ENCODE measurements at places on chromosomes 2 and 18.

DNA sequence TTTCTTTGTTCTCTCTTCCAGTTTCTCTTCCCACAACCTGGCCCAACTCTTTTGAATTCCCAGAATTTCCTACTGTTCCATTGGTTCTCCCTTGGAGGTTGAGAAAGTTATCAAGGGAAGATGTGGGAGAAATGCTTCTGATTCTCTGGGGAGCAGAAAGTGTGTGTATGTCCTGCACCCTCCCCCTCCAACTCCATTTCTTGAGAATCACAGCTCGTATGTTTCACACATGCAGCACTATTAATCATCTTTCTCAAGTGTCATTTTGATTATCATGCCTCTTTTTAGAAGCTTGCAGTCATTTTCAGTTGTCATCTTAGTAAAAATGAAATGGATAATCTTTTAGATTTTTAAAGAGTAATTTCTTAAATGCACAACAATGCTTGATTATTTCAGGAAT is 296.8 kb upstream of the SLC39A10 start:
- no peak for DNase-seq

DNA sequence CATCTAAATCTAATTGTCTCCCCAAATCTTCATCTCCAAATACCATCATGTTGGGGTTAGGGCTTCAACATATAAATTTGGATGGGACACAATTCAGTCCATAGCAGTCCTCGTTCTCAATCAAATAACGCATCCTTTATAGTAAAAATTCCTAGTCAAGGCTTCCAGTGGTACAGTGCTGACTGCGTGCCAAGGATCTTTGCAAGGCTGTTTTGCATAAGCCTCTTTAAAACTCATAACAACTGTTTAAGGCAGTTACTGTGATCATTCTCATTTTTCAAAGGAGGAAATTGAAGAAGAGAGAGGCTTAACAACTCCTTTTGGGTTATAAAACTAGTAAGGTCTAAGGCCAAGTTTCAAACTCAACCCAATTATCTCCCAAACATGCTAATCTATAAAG is 666.9 kb downstream of the NYAP2 start:
- no peak for DNase-seq

- no peak for DNase-seq
Measured at GRCh38 chr18:4241090-4241617, 214.0 kb downstream of the DLGAP1 start.

DNA sequence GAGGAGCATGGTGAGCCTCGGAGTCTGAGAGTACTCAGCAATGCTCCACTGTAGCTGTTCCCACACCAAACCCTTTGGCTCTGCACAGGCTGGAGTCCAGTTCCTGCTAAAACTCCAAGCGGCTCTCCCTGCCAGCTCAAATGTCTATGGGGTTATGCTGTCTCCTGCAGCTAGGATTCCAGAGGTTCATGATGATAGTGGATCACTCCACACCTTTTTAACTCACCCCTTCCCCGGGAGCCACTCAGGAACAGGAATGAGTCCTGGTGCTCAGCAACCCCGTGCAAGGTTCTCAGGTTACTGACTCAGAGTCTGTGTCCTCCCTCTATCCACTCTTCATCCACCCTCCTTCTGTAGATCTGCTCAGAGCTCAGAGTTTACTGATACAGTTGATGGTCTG is 410.0 kb downstream of the CDH19 start:
- DNase-seq = no peak

GRCh38 chr18:12703664-12704063 is 822 bp downstream of the PSMG2 start:
- peak; percentile 43 for DNase-seq

GRCh38 chr2:134141598-134142340 is 112.1 kb upstream of the MGAT5 start:
- no peak for DNase-seq

DNA sequence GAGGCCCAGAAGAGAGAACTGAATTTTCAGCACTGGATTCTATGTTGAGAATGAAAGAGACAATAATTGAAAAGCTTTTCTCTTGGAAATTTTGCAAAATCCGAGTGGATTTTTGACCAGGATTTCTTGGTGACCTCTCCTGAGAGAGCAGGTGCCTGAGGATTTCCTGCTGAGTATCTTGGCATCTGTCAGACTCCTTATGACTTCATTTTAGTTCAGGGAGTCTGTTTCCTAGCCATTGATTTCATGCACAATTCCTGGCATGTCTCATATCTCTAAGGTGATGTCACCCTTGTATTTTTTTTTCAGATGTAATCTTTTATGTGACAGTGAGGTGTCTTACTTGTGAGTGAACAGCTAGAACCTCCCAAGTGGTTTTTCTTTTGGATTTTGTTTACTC is 195.9 kb downstream of the NEDD4L start:
- DNase-seq = no peak

- no peak for DNase-seq
Measured at GRCh38 chr18:72878561-72878960, 10.8 kb upstream of the NETO1 start.

DNA sequence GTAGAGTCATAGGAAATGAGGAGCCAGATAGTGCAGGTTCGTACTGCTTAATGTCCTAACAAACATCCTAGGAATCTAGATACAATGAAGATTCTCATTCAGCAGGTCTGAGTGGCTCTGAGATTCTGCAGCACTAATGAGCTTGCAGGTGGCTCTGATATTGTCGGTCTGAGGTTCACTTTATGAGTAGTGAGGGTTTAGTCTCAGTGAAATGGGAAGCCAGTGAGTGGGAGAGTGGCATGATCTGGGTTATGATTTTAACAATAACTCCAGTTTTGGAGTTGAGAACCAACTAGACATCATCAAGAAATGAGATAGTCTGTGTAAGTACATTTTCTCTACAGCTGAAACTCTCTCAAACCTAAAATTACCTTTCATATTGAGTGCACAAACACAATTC is 166.8 kb upstream of the SP5 start:
- DNase-seq = no peak

GRCh38 chr2:237547841-237548416 is 18.4 kb upstream of the PRLH start:
- no peak for DNase-seq

DNA sequence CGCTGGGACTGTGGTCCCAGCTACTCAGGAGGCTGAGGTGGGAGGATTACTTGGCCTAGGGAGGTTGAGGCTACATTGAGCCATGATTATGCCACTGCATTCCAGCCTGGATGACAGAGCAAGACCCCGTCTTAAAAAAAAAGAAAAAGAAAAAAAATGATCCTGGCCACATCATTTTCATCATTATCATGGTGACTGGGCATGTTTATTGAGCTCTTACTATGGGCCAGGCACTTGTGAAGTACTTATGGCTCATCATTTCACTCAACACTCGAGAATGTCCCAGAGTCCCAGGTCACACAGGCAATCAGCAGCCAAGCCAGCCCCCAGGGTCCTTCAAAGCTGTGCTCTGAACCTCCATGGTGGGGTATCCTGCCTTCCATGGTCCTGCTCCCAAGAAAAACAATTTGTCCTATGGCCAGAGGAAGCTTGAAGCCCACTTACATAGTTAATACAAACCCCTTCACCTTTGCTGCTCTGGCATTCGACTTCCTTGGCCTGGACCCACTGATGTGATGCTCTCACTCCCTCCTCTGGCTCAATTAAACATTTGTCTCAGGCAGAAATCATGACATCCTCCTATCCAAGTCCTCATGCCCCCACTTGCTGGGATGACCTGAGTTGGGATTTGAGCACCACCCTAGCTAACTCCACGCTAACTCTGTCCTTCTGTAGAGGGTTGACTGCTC is 3.8 kb upstream of the CNNM4 start:
- no peak for DNase-seq

- DNase-seq = no peak
Measured at GRCh38 chr18:45007531-45007930, 326.8 kb downstream of the SETBP1 start.

DNA sequence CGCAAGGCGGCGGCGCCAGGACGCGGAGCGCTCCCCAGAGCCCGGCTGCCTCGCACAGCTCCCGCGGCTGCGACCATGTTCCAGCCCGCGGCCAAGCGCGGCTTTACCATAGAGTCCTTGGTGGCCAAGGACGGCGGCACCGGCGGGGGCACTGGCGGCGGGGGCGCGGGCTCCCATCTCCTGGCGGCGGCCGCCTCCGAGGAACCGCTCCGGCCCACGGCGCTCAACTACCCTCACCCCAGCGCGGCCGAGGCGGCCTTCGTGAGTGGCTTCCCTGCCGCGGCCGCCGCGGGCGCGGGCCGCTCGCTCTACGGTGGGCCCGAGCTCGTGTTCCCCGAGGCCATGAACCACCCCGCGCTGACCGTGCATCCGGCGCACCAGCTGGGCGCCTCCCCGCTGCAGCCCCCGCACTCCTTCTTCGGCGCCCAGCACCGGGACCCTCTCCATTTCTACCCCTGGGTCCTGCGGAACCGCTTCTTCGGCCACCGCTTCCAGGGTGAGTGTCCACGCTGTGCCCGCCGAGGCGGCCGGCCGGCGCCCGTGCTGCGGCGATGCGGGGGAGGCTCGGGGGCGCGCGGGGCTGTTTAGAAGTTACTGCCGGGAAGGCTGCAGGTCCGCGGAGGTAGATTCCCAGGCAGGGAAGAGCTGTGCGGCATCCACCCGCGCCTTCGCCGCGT is 696 bp downstream of the EMX1 start:
- no peak for DNase-seq

DNA sequence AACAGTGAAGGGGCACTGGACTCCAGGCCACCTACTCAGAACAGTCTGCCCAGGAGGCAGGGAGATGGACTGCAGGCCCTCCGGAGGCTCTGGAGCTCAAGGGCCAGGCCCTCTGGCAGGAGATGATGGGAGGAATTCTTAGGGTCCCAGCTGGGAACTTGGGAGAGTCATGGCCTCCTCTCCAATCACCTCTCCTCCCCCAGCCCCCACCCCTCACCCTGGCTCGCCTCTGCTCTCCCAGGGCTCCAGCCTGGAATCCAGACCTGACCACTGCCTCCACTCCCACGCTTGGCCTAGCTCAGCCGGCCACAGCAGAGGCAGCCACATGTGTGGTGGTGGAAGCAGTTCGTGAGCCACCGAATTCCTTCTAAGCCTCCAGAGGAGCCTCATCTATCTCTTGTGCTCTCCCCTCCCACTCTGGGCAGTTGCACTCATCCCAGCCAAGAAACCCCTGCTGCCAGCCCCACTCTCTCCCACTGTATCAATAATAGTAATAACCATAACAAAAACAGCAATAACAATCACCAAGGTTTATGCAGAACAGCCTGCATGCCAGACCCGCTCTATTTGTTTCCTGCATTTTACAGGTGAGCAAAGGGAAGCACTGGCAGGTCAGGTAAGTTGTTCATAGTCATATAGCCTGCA is 67.4 kb downstream of the TNS1 start:
- DNase-seq = no peak

DNA sequence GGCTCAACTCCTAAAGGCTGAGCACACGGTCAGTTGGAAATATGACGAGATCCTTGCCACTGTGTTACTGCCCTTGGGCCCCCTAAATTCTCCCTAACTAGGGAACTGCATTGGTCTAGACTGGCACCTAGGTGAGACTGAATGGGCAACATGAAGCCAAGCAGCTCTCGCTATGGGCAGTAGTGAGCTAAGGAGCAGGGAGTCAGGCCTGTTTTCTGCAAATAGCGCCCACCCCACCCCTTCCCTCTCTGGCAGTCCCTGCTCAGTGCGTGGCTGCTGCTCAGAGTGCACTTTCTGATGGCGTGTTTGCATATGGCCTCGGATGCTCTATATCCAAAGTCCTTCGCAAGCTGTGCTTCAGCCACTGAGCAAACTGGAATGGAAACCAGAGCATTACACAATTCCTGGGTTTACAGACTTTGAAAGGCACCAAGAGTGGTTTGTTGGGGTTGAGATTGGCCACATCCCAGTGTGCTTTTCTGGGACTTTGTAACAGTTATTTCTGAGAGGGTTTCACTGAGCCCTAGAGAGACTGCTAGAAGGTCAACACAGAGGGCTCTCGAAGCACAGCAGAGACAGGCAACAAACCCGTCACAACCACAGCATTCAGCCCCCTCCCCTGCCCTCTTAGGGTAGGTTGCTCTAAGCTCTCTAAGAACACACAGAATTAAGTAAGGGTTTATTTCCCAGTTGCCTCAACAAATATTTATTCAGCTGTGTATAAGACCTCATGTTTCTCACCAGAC is 419.9 kb downstream of the STK39 start:
- no peak for DNase-seq

- DNase-seq = no peak
Measured at GRCh38 chr2:192675681-192676080, 480.9 kb upstream of the TMEFF2 start.

DNA sequence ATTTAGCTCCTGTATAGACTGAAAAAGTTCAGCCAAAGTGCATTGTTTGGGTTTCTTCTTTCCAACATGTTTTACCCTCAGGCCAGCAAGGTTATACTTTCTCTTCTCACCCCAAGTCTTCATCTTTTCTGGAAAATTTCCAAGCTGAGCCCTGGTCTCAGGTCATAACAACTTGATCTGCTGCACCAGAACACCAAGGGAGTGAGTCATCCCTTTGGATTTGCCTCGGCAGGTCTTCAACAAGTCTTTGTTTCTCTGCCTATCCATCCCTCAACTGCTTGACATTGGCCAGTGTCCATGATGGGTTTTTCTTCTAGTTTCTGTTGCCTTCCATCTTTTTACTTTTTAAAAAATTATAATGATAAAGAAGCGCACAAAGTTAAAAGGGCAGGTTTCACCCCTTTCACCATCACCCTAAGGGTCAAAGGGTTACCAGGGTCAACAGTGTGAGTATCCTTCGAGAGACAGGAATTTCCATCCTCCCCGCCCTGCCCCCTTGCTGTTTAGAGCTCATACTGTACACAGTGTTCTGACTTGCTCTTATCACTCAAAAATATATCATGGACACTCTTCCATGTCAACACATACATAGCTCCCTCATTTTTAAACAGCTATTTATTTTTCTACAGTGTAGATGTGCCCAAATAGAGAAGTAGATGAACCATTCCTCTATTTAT is 5.7 kb upstream of the SPATS2L start:
- no peak for DNase-seq

GRCh38 chr2:189183170-189183569 is 3.6 kb upstream of the COL5A2 start:
- DNase-seq = no peak

GRCh38 chr2:231611273-231612108 is 18.8 kb downstream of the TEX44 start:
- DNase-seq = peak; percentile 94

DNA sequence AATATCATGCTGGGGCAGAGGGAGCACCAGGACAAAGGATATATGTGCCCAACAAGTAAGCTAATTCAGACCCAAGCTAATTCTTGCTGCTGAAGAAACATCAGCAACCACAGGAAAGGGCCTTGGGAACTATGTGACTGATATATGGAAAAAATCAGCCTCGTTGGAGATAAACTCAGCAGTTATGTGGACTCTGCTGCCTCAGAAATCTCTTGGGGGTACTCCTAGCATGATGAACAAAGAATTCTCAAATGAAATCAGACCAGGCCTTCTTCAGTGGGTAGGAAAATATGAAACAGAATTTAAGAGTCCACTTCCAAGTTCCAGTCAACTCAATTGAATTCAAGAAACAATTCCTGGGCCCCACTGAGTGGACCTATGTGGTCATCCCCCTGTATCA is 367.9 kb downstream of the TNS1 start:
- DNase-seq = no peak

- no peak for DNase-seq
Measured at GRCh38 chr2:225488743-225489142, 89.2 kb downstream of the NYAP2 start.

GRCh38 chr2:201866643-201867473 is 60.5 kb downstream of the CDK15 start:
- DNase-seq = no peak

GRCh38 chr18:10067670-10068659 is 154.1 kb downstream of the VAPA start:
- no peak for DNase-seq

Data from hematopoietic multipotent progenitor cell treated with erythropoietin and hydrocortisone succinate and interleukin-3 and kit ligand, for 8 days (in vitro differentiated cells).